Urothelium cell line (cell line): ENCODE measurements at places on chromosomes 5 and 9.

- no peak for DNase-seq
These were observed 19.3 kb upstream of the ADAM19 start for GRCh38 chr5:157594675-157595459.

DNA sequence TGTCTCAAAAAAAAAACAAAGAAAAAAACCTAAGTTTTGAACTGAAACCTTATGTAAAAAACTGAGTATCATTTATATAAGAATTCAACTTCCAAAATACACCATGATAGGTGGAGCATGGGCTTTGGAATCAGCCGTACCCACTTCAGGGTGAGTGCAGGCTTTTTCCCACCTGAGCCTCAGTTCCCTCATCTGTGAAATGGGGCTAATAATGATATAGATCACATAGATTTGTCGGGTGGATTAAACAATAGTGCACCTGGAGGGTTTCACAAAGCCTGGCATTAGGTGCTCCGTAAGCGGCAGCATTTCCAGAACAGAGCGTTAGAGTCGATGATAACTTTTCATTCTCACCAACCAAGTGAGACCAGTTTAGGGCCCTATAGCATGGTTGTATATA, 91.9 kb downstream of the CYFIP2 start:
- DNase-seq: no peak

- DNase-seq: no peak
These were observed 195.9 kb upstream of the RAD23B start for GRCh38 chr9:107087222-107087621.

DNA sequence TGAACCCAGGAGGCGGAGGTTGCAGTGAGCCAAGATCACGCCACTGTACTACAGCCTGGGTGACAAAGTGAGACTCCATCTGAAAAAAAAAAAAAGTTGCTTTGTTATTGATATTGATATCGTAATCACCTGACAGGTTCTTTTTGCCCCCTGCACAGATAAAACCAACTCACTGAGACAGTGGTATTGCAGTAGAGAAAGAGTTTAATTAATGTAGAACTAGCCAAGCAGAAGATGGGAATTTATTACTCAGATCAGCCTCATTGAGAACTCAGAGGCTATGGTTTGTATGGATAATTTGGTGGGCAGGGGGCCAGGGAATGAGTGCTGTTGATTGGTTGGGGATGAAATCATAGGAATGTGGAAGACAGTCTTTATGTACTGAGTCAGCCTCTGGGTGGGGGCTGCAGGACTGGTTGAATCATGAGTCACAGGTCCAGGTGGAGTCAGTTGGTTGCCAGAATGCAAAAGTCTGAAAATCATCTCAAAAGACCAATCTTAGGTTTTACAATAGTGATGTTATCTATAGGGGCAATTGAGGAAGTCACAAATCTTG, 35.8 kb upstream of the MEGF10 start:
- DNase-seq: peak; percentile 68

DNA sequence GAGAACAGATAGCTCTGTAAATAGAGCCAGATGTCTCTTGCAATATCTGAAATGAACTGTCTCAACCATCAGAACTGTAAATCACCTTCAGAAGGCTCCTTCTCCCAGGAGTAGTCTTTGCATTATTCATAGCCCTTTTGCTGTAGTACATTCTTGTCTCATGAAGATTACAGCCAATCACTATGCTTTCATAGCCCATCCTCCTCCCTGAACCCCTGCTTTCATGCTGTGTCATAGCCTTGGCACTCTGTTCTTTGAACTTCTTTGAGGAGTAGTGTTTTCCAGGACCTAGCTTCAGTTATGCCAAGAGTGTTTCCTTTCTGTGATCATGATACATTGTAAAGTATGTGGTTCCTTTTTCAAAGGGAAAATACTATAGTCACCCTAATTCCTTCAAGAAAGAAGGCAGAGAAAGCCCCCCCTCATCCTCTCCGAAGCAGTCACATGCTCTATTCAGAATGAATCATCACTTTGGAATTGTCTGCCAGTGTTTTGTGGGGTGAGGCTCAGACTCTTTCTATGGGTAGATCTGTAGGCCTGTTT, 61.1 kb downstream of the GRIA1 start:
- DNase-seq: peak; percentile 84

- no peak for DNase-seq
These were observed 1.1 kb upstream of the ARHGEF39 start for GRCh38 chr9:35666045-35666444.

DNA sequence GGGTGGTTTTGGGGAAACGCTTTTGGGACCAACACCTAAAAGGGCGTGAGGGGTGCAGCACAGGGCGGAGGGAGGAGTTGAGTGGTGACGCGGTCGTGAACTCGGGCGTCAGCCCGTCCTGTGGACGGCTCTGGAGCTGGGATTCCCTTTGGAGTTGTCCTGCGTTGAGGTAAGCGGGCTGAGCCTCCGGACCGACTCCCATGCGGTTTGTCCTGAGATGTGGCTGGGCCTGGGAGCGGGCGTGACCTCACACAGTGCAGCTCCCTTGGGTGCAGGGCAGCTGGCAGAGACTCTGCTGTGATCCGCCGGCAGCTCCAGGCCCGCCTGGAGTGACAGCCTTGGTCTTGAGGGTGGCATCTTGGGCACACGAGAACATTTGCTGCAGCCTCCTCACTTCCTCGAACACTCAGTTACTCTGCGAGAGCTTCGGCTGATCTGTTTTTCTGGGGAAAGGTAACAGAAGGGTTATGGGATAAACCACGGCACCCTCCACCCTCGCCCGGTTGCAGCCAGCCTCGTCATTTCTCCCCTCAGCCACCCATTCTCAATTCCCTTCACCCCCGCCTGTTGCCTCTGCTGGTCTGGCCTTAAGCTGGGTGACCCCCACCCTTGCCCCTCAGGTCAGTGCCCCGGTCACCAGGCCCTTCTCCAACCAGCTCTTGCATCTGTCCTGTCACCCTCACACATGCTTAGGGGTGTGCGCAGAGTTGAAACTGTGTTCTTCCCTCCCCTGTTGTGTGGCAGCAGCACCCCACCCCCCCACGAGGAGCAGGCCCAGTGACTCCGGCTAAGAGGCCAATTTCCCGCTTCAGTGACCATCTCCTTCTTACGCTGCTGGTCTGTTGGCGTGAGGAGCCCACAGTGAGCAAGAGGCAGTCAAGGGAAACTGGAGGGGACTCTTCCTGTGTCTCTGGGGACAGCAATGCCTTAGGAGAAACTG, 94.2 kb upstream of the COL5A1 start:
- no peak for DNase-seq

DNA sequence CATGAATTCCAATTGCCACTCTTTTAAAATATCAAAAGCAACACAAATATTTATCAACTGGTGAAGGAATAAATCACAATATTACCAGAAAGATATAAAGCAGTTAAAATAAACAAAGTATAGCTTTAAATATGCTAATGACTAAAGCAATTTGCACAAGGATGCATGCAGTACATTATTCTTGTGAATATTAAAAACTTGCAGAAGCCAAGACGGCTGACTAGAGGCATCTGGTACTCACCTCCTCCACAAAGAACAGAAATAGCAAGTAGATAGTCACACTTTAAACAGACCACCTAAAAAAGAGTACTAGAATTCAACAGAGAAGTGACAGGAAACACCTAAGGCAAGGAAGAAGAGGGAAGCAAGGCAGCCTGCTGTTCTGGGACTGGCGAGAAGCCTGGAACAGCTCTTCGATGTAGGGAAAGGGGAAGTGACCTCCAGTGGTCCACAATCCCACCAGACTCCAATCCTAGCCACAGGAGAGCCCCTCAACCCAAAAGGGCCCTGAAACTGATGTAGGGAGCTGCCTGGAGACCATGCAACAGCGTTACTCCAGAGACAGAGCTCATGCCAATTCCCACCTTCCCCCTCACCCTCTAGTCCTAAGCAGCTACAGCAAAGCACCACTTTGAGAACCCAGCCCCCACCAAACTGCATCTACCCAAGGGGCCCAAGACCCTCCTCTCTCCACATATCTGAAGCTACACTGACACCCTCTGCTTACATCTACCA, 86.3 kb downstream of the LPAR1 start:
- DNase-seq: no peak

DNA sequence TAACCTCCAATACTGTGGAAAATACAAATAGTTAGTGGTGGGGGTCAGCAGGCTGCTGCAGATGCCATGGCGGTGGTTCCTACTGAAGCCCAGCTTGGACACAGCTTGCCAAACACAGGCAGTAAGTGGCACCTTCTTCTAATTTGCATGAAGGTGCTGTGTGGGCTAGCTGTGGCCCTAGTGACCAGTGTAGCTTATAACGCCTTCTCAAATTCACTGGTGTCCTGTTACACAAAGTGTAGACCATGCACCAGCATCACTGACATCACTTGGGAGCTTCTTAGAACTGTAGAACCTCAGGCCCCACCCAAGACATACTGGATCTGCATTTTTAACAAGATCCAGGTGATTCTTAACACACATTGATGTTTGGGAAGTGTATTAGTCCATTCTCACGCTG, 58.8 kb upstream of the TGFBR1 start:
- DNase-seq: no peak

DNA sequence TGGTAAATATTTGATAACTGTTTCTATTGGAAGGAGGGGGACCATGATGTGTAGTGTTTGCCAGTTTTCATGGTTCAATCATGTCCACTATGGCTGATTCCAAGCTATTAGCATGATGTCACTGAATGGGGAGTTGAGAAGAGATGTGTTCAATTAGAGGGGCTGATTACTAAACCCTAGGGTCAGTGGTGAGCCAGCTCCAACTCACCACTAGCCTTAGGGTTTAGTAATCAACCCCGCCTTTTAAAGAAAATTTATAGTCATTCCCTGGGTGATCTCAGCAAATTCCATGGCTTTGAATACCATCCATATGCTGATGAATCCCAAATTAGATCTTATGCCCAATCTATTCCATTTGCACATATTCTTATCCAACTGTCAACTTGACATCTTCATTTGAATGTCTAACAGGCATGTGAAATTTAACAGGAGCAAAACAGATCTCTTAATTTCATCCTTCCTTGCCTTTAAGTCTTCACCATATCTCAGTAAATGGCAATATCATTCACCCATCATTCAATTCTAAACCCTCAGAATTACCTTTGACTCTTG, 98.8 kb downstream of the GCNT1 start:
- DNase-seq: no peak

- DNase-seq: peak; percentile 7
These were observed 815.7 kb downstream of the SEMA5A start for GRCh38 chr5:8730194-8730593.

- no peak for DNase-seq
These were observed 139.9 kb downstream of the RFX3 start for GRCh38 chr9:3385871-3386270.

- DNase-seq: peak; percentile 6
These were observed 72.5 kb downstream of the AP3B1 start for GRCh38 chr5:78221964-78222451.

GRCh38 chr9:33437898-33438297, 9.5 kb downstream of the AQP3 start:
- DNase-seq: no peak

GRCh38 chr5:172691886-172692285, 50.8 kb downstream of the NEURL1B start:
- DNase-seq: no peak

DNA sequence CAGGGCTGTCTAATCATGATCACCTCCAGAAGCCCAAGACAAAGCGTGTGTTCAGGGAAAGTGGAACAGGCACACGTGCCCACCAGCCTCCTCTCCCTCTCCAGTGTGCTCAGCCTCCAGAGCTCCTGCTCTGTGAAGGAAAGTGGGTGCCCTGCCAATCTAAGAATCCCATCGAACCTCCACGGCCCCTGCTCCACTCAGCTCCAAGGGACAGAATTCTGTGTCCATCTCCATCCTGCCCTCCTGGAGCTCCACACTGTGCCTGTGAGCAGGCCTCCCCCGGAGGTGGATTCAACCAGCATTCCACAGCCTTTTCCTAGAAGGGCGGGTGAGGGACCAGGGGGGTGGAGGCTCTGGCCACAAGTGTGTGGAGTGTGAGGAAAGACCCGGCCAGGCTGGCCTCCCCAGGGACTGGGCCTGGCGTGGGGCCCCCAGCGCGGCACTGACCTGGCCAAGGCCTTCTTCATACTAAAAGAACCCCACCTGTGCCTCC, 6.0 kb downstream of the EEIG1 start:
- DNase-seq: no peak

DNA sequence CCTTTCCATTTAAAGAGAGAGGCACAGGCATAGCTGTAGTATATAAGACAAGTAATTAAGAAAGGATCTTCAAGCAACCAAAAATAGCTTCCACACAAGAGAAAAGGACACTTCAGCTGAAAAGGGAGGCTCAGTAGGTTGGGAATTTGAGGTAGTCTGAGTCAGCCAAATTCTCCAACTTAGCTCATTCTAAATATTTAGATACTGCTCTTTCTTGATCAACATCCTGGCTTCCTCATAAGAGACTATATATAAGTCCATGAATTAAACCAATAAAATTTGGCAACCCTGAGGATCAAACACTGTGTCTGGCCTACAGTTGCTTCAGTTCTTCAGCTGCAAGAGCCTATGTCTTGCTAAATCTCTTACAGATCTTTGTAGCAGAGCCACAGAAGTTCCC, 17.8 kb downstream of the HINT1 start:
- no peak for DNase-seq

DNA sequence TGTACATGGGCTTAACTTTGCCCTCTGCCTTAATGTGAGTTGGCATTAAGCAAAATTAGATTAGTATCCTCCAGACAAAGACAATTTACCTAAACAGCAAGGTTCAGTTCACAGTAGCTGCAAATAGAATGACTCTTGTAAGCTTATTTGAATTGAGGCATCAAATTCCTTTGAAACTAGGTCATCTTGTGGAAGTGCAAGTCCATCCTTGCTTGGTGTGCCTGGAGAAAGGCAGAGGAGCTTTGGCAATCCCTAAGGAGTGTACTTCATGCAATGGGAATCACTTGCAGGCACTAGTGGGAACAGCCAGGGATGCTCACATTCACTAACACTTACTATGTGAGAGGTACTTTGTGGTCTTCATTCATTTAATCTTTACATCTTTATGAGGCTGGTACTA, 118.3 kb downstream of the DRD1 start:
- DNase-seq: peak; percentile 58

- no peak for DNase-seq
These were observed 281.8 kb downstream of the AOPEP start for GRCh38 chr9:95008151-95008771.
